ENCODE measurements at places on chromosomes 13 and 19. TPM values are rescaled to one million over a fixed set of nuclear protein-coding genes. Genes with fewer than 3 reads are reported as not detected.

Gene SPRED3
- total RNA-seq = 0.68 TPM

Gene ZNF724
- 4.2 TPM for total RNA-seq

Gene DENND1C
- 95.9 TPM for total RNA-seq

Gene CSNK1A1L
- total RNA-seq = not detected

Gene ANGPTL4
- not detected for total RNA-seq

Gene FFAR3
- not detected for total RNA-seq

Gene C13orf46
- 16.8 TPM for total RNA-seq

Gene ATP4B
- not detected for total RNA-seq

Gene ZNF358
- 9.0 TPM for total RNA-seq

Gene GNG7
- 2.6 TPM for total RNA-seq

Gene GAMT
- 11.4 TPM for total RNA-seq

Gene C13orf42
- total RNA-seq = not detected

Gene GPR12
- not detected for total RNA-seq

Gene ZNF534
- not detected for total RNA-seq

Gene ADAMTSL5
- 1.9 TPM for total RNA-seq

Gene TUBB4A
- 1.4 TPM for total RNA-seq

Gene SLITRK6
- total RNA-seq = not detected

Gene RASIP1
- 1.1 TPM for total RNA-seq

Gene TLE6
- total RNA-seq = not detected

Gene MZF1
- total RNA-seq = 14.1 TPM

Gene CABP5
- total RNA-seq = not detected

Data from CD8-positive, alpha-beta T cell (primary cell).